ENCODE measurements at places on chromosomes 1 and 21.

GRCh38 chr1:206935491-206936067, 10.7 kb downstream of the PIGR start:
- peak; percentile 28 for DNase-seq

DNA sequence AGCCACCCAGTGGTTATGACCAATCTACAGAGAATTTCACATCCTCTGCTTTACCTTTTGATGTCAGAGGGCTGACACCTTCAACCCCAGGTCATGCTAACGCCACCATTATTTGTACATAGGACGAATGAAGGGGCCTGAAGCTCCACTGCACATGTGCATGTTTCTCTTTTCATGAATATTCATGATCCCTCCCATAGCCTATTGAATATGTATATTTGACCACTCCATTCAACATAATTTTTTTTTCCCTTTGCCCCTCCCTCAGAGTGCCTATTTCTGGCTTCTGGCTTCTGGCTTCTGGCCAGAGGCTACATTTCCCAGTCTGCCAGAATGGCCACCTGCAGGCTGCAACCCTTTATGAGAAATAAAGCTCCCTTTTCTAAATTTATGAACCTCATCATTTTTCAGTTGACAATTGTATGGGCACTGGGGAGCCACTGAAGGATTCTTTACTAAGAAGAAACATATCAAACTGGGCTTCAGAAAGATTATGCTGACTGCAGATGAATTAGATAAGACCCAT, 406.7 kb downstream of the SIPA1L2 start:
- DNase-seq, result no peak

- DNase-seq, result no peak
Observed at GRCh38 chr1:20683614-20684013, 22.4 kb upstream of the DDOST start.

GRCh38 chr1:55164906-55165305, 50.3 kb downstream of the USP24 start:
- DNase-seq, result no peak

DNA sequence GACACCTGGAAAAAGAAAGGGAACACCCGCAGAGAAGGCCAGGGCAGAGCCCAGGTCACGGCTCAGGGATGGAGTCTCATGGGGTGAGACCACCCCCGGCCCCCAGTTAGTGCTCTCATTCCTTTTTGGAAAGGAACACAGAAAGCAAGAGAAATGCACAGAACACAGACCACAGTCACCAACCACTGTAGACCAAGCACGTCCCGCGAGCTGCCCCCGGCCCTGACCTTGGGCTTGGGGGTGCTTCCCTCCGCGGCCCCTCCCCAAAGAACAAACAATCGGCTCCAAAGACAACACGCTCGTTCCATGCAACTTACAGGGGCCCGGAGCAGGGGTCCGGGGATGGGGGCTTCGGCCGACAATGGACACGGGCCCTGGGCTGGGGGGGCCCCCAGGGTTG, 12.8 kb downstream of the CELF3 start:
- no peak for DNase-seq

- DNase-seq, result no peak
Observed at GRCh38 chr1:160713161-160713560, 1.5 kb upstream of the CD48 start.

DNA sequence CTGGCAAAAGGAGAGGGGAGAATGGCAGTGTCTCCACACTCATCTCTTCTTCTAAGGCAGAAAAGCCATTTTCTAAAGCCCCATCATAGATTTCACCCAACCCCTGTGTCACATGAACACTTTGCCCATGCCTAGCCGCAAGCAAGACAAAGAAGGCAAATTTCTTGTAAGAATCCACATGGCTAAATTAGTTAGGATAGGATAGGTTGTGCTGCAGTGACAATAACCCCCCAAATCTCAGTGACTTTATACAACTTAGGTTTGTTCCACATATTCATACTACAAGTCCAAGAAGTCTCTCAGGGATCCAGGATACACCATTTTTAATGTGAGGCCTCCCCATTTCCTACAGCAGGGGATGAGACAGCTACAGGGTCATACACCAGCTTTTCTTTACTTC, 40.8 kb downstream of the MIS18A start:
- DNase-seq, result no peak

DNA sequence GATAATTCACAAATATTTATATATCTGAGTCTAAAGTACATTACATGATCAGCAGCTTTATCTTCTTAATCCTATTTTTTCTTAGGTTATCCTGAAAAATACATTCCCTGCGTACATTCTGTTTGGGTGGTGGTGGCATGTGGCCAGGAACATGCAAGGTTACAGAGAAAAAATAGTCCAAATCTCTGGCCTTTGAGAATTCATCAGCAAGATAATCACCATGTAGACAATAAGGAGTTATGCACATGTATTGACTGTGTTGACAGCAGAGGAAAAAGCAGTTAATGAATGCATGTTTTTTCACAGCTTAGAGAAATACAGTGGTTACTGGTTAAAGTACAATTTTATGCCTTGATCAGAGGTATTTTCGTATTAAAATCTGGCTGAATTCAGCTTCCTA, 49.0 kb downstream of the ABCA4 start:
- DNase-seq, result no peak

- no peak for DNase-seq
Observed at GRCh38 chr1:23799255-23799569, 1.3 kb downstream of the GALE start.

- peak; percentile 40 for DNase-seq
Observed at GRCh38 chr1:203702130-203702577, 62.8 kb upstream of the LAX1 start.

DNA sequence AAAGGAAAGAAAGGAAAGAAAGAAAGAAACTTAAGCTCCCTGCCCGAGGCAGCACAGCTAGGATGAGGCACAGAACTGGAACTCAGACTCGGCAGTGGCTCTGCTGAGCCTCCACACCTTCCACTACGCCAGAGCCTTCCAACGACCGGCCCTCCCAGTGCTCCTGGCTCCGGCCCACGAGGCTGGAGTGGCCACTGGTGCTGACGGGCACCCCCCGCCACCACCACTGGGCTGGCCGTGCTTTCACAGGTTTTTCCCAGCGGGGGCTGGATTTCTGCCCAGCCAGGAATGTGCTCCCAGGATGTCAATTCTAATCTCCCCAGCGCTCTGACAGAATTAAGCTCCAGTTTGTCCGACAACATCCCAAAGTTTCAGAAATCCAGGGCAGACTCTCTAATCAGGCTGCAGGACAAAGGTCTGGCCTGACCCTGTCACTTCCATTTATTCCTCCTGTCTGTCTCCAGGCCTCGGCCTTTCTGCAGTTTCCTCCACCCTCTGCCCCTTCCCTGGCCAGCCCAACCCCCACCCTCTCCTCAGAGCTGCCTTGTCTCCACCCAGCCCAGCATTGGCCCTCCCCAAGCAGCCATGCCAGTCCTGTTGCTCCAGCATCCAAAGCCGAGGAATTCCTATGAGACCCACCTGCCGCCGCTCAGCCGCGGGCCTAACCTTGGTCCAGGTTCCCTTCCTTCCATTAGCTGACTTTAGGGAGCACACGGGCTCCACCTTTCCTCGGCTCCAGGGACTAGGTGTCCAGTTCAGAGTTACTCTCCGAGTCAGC, 81.9 kb downstream of the CASZ1 start:
- no peak for DNase-seq

GRCh38 chr21:35819134-35819533, 241.2 kb downstream of the SETD4 start:
- no peak for DNase-seq

- no peak for DNase-seq
Observed at GRCh38 chr21:30943243-30943642, 61.9 kb upstream of the KRTAP11-1 start.

DNA sequence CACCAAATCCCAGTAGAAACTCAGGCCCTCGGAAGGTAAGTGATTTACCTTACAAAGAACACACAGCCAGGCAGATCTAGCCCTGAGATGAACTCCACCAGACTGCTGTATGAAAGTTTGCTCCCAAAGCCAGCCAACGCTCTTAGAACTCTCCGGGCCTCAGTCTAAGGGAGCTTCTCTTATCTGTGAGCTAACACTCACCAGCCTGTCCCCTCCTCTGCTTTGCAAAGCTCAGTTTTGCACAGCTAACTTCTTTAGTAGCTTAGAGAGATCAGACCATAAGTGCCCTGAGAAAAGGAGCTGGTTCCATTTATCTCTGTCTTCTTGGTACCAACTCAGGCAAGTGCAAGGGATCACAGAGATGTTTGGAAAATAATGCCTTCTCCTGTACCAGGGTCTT, 195.8 kb upstream of the JUN start:
- no peak for DNase-seq

GRCh38 chr1:1781526-1781903, 3.2 kb upstream of the NADK start:
- DNase-seq, result no peak

GRCh38 chr1:154837672-154838171, 32.4 kb downstream of the KCNN3 start:
- DNase-seq, result no peak

DNA sequence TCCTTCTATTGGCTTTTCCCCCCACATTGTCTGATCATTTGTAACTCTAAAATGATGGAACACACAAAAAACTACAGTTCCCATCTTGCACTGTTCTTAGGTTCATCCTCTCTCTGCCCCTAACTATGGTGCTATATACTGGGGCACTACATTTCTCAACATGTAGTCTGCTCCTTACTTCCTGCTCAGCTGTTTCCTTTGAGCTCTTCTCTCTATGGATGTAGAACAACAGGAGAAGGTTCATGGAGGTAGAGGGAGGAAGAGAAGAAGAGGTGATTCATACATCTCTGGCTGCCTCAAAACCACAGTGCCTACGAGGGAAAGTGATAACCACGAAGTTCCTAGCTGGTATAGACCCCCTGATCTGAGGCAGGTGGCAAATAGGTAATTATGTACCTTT, 7.0 kb upstream of the C1orf146 start:
- DNase-seq, result no peak

- no peak for DNase-seq
Observed at GRCh38 chr1:111981871-111982270, 7.6 kb downstream of the KCND3 start.

DNA sequence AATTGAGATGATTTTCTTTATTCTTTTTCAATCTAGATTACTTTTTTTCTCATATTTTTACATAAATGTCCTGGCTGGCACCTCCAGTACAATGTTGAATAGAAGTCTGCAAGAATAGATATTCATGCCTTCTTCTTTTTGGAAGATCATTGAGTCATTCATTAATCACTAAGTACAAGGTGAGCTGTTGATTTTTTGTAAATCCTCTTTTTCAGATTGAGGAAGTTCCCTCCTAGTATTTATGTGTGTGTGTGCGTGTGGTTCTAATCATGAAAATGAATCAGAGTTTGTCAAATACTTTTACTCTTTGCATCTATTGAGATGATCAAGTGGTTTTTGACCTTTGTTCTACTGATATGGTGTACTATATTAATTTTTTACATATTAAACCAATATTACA, 859.3 kb downstream of the KCNT2 start:
- DNase-seq, result no peak

DNA sequence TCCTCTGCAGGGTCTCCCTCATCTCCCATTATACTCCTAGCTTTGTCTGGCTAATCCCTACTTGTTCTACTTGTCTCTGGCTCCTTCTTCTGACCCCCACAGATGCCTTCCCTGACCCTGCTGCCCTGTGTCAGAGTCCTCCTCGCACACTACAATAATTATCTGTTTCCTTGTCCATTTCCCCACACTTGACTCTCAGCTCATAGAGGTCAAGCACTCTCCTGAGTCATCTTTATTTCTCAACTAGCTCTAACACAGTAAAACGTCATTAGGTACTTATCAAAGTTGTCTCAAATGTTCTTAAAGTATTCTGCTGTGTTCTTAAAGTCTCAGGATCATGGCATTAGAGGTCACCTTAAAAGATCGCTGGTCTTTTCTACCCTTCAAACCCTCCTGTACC, 47.1 kb downstream of the C8A start:
- no peak for DNase-seq

DNA sequence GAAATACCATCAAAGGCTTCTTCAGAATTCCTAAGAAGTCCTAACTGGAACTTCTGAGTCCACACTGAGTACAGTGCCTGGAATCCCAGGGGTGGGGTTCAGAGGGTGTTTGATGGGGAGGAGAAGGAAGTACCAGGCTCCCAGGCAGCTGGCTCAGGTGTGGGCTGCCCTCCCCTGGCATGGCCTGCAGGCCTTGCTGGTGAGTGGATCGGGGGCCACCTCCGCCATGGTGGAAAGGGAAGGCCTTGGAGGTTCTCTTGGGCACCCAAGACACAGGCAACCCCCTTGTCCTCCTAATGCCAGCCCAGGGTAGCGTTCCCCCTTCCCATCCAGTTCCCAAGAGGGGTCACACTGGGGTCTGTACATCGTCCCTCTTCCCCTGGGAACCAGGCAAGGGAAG, 26.8 kb upstream of the TNFRSF1B start:
- no peak for DNase-seq

GRCh38 chr21:18249672-18250071, 5.0 kb downstream of the CHODL start:
- DNase-seq, result no peak

- DNase-seq, result no peak
Observed at GRCh38 chr21:36194024-36194423, 37.4 kb downstream of the DOP1B start.

GRCh38 chr1:113669988-113670387, 89.3 kb downstream of the PHTF1 start:
- no peak for DNase-seq

- DNase-seq, result no peak
Observed at GRCh38 chr1:40732756-40733301, 41.3 kb downstream of the NFYC start.

- no peak for DNase-seq
Observed at GRCh38 chr1:235100194-235100772, 28.4 kb downstream of the TOMM20 start.

GRCh38 chr1:20376880-20377494, 86.3 kb downstream of the VWA5B1 start:
- DNase-seq, result no peak

- peak; percentile 80 for DNase-seq
Observed at GRCh38 chr1:210446479-210446878, 117.8 kb downstream of the HHAT start.

DNA sequence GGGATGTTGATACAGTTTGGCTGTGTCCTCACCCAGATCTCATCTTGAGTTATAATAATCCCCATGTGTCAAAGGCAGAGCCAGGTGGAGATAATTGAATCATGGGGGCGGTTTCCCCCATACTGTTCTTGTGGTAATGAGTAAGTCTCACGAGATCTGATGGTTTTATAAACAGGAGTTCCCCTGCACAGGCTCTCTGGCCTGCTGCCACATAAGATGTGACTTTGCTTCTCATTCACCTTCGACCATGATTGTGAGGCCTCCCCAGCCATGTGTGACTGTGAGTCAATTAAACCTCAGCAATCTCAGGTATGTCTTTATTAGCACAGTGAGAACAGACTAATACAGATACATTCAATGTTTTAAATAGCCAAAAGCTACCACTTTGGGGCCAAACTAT, 41.1 kb downstream of the SLC35F3 start:
- DNase-seq, result no peak

DNA sequence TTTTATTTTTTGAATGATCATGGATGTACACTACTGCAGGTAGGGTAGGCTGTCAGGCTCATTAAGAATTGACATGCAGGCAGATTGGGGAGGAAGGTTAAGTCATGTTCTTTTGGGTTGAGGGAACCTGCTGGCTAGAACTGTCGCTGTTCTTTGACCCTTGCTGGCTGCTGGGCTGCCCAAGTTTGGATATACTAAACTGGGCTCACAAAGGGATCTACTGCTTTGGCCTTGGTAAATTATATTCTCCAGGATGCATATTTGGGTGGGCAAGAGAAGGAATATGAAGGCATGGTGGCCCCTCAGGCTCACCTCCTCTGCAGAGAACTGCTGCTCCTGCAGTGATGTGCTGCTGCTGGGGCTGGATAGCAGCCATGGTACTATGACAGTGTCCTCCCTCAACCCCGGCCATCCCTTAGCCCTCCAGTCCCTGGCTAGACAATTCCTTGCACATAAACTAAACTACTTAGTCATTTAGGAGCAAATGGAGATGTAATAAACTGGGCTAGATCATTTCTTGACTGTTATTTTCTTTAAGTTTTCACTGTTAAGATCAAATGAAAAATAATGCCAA, 6.1 kb downstream of the ATP1A1 start:
- no peak for DNase-seq

Data from foreskin melanocyte (primary cell).